ENCODE measurements at places on chromosomes 16 and 17.
A peak's percentile ranks its signal among the peaks of the same experiment; 100 is the strongest.

DNA sequence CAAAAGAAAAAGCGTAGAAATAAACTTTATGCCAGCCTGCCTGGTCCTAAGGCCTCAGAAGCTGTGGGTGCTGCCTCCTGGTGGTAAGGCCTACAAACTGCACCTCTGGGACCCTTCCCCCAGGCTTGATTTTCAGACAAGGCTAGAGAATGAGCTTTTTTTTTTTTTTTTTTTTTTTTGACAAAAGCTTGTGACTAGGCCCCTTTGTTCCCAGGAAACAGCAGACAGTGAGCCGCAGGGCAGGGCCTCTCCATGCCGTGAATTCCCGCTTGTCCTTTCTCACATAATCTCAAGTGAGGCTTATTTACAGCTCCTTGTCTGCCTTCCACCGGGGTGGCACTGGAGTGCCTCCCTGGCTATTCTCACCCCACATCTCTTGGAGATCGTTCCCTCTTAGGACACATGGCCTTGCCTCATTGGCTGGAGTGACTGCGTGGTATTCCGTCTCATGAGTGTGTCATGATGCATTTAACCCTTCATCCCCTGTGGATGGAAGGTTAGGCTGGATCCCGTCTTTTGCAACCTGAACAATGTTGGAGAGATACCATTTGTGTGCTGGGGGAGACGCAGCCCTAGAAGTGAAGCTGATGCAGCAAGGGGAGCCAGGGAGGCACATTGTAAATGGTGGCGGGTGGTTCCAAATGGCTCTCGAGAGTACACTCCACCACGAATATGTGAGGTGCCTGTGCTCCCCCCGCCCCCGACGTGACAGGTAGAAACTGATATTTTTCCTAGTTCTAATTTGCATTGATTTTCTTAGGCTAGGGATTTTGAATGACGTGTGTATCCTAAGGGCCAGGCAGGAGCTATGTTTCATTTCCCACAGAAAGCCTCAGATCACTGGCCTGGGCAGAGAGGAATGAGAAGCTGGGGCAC is 49.6 kb downstream of the USP22 start:
- peak; percentile 65 for DNase-seq

- DNase-seq: no peak
These were observed 2.1 kb downstream of the IRX5 start for GRCh38 chr16:54932737-54933254.

DNA sequence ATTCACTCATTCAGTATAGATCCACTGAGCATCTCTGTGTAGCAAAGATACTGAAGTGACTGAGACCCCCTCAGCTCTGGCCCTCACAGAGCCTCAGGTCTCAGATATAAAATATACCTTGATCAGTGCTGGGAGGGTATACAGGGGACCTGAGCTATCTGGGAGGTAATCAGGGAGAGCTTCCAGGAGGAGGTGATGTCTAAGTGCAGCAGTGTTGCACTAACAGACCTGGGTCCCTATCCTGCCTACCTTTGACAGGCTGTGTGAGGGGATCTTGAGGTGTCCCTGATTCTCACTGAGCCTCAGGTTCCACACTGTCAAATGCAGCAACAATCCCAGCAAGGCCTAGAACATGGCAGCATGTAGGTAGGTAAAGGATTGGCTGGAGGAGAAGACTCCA is 6.5 kb upstream of the ALKBH5 start:
- DNase-seq: no peak

DNA sequence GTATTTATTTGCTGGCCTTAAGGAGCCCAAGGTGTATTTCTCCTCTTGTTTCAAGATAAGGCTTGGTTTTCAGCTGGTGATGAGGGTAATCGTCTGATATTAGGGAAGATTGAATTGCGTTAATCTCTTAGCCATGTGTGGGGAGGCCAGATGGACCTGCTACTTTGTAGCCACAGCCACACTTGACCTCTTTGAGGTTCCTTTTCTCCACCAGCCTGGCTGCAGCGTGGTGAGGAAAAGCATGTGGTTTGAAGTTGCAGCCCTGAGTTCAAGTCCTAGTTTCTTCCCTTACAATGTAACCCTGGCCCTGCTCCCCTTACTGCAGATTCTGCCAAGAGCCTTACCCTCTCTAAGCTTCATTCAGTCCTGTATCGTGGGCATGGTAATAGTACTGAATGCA is 3.1 kb downstream of the MINK1 start:
- DNase-seq: no peak

Data from Calu3 (cell line).